ENCODE measurements at places on chromosomes 3 and 15.

DNA sequence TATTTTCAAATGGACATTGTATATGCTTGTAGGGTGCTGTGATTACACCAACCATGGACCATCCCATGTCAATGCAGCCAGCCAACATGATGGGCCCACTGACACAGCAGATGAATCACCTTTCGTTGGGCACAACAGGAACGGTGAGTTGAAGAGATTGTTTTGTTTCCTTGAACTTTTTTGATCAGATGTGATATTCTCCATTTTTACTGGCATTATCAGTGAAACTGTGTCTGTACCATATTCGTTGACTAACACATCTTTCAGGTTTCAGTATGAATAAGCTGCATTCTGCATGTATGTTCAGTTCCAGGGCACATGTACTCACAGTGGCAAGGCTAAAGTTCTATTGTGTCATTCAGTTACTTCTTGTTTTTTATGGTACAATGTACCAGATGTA is 655.2 kb downstream of the RBMS3 start:
- no peak for DNase-seq

DNA sequence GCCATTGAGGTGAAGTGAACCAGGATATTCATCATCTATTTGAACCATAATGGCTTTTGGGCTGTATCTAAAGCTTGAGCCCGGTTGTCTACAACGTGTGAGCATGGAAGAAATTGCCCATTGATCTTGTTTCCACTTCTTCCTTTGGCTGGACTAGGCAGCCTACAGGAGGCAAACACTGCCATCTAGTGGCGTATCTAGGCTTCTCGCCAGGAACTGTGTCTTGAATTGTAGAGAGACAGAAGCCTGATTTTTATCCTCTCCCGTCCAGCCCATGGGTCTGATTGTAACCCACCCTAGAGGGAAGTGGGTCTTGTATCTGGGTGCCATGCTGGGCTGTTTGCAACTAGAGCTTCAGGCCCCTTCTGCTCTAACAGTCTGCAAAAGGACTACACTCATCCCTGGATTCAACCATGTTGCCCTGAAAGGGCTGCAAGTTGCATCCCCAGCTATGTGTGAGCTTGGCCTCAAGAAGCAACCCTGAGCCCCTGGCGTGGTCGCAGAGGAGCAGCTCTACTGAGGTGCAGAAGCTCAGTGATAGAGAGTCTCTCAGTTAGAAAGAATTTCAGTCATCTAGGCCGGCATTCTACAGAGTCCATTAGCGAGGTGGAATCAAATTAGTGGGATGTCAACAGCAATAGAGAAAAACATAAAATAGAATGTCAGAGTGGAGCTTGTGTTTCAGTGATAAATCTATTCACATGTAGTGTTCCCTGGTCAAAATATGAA is 170.2 kb upstream of the UMPS start:
- no peak for DNase-seq

- no peak for DNase-seq
These were observed 52.7 kb downstream of the MITF start for GRCh38 chr3:69791919-69792399.

- no peak for DNase-seq
These were observed 589 bp downstream of the HERC1 start for GRCh38 chr15:63833021-63833696.

- DNase-seq = no peak
These were observed 11.1 kb downstream of the RYK start for GRCh38 chr3:134239538-134239937.
